ENCODE measurements at places on chromosomes 6 and 20.
A peak's percentile ranks its signal among the peaks of the same experiment; 100 is the strongest.

- H3K27me3 ChIP-seq = no peaks in the 10 kb centered on the region
- H3K36me3 ChIP-seq = no peaks in the 10 kb centered on the region
- no peak overlapping the region for H3K4me3 ChIP-seq
Observed at GRCh38 chr6:11763460-11764249, 14.9 kb downstream of the ADTRP start.

GRCh38 chr20:47972916-47973309, 187.6 kb upstream of the SULF2 start:
- H3K27ac ChIP-seq = no peak overlapping the region
- peaks cover 19% of the 10 kb centered on the region for H3K27me3 ChIP-seq
- no peaks in the 10 kb centered on the region for H3K4me1 ChIP-seq
- no peaks in the 10 kb centered on the region for H3K36me3 ChIP-seq
- DNase-seq = no peak

DNA sequence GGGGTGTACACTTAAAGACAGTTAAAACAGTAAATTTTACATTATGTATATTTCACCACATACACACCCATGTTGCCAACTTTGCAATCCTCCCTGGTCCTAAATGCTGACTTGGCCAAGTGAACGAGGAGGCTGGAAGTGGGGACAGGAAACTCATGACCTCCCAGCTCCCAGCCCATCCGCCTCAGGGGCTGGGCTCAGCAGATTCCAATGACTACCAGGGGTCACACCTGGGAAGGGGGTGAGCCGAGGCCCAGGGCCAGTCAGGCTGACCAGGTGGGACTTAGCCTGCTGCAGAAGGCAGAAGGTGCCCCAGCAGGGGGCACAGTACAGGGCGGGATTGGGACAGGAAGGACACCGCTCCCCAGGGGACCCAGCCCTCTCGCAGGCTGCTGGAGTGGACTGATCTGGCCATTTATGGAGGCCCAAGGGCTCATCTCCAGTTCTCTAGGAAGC, 2.4 kb downstream of the SIGLEC1 start:
- H3K4me3 ChIP-seq = no peak overlapping the region
- DNase-seq = no peak
- H3K4me1 ChIP-seq = peaks cover 15% of the 10 kb centered on the region
- H3K27ac ChIP-seq = no peak overlapping the region
- no peaks in the 10 kb centered on the region for H3K27me3 ChIP-seq
- no peaks in the 10 kb centered on the region for H3K36me3 ChIP-seq

GRCh38 chr6:70423189-70424134, 10.2 kb downstream of the FAM135A start:
- no peak overlapping the region for H3K4me3 ChIP-seq
- H3K36me3 ChIP-seq = peaks cover 11% of the 10 kb centered on the region
- no peak for DNase-seq
- H3K4me1 ChIP-seq = no peaks in the 10 kb centered on the region

GRCh38 chr6:83061190-83061589, 4.5 kb downstream of the UBE3D start:
- H3K27me3 ChIP-seq = no peaks in the 10 kb centered on the region
- no peak for DNase-seq
- no peaks in the 10 kb centered on the region for H3K36me3 ChIP-seq
- H3K27ac ChIP-seq = no peak overlapping the region
- peaks cover 14% of the 10 kb centered on the region for H3K4me1 ChIP-seq

GRCh38 chr6:94559829-94560537, 1017.4 kb upstream of the MANEA start:
- no peak for DNase-seq
- H3K4me3 ChIP-seq = no peak overlapping the region
- no peaks in the 10 kb centered on the region for H3K27me3 ChIP-seq
- H3K4me1 ChIP-seq = no peaks in the 10 kb centered on the region

DNA sequence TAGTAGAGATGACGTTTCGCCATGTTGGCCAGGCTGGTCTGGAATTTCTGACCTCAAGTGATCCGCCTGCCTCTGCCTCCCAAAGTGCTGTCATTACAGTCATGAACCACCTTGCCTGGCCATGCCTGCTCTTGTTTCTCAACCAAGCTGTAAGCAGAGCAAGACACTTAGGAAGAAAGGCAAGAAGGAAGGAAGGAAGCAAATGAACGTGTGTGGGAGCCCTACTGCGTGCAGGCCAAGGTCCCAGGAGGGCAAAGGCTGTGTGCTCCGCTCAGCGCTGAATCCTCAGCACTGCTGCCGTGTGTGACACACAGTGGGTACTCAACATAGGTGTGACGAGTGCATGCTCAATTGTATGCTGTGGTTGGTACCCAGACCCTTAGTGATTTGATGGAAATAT, 47.4 kb downstream of the SULF2 start:
- no peaks in the 10 kb centered on the region for H3K27me3 ChIP-seq
- no peak overlapping the region for H3K27ac ChIP-seq
- DNase-seq = no peak
- H3K36me3 ChIP-seq = peaks cover 12% of the 10 kb centered on the region

- H3K27me3 ChIP-seq = no peaks in the 10 kb centered on the region
- H3K4me3 ChIP-seq = no peak overlapping the region
- H3K36me3 ChIP-seq = no peaks in the 10 kb centered on the region
- no peaks in the 10 kb centered on the region for H3K4me1 ChIP-seq
- H3K27ac ChIP-seq = no peak overlapping the region
Observed at GRCh38 chr6:16058929-16059345, 69.9 kb upstream of the MYLIP start.

GRCh38 chr20:25654487-25654886, 30.7 kb upstream of the NANP start:
- H3K36me3 ChIP-seq = peaks cover 6% of the 10 kb centered on the region
- H3K27ac ChIP-seq = no peak overlapping the region
- DNase-seq = no peak
- no peak overlapping the region for H3K4me3 ChIP-seq
- H3K4me1 ChIP-seq = no peaks in the 10 kb centered on the region
- no peaks in the 10 kb centered on the region for H3K27me3 ChIP-seq

DNA sequence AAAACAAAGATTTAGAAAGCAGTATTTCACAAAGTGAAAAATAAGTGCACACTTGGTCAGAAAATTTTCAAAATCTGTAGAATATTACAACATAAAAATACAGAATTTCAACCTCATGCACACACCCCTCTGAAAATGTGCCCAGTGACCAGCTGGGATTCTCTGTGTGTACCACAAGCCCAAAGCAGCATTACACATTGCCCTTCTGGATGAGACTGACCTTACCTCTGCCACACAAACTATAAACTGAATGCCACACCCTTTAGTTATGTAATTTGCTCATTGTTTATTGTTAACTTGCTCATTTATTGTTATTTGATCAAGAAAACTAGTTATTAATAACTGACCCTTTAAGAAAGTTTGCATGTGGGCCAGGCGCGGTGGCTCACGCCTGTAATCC, 303.0 kb downstream of the FOXC1 start:
- no peaks in the 10 kb centered on the region for H3K4me1 ChIP-seq
- H3K27me3 ChIP-seq = no peaks in the 10 kb centered on the region
- no peak overlapping the region for H3K4me3 ChIP-seq
- H3K36me3 ChIP-seq = no peaks in the 10 kb centered on the region

GRCh38 chr20:61236713-61237112, 15.3 kb upstream of the CDH4 start:
- H3K4me1 ChIP-seq = no peaks in the 10 kb centered on the region
- H3K27ac ChIP-seq = no peak overlapping the region
- H3K36me3 ChIP-seq = no peaks in the 10 kb centered on the region
- no peak overlapping the region for H3K4me3 ChIP-seq
- DNase-seq = no peak

DNA sequence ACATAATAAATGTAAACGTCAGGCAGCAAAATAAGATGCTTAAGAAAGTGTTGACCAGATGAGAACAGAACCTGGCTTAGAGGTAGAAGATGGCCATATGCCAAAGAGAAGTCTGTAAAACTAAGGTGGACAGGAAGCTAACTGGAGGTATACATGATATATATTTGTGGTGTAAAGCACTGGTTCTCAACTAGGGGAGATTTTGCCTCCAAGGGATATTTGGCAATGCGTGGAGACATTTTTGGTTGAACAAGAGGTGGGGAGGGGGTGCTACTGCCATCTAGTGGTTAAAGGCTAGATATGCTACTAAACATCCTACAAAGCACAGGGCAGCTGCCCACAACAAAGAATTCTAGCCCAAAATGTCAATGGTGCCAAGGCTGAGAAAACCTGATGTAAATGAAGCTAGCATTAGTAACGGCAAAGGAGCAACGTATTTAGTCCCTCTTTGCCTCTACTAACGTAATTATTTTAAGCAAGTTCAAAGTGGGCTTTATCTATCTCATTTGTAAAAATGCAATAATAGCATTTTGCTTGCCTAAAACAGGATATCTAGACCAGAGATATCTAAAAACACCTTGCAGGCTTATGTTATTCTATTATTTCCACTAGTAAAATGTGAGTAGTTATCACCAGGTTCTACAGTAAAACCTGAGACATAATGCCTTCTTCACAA, 182.6 kb downstream of the RNGTT start:
- no peak overlapping the region for H3K4me3 ChIP-seq
- no peaks in the 10 kb centered on the region for H3K36me3 ChIP-seq
- peaks cover 2% of the 10 kb centered on the region for H3K4me1 ChIP-seq
- DNase-seq = no peak
- no peaks in the 10 kb centered on the region for H3K27me3 ChIP-seq

GRCh38 chr6:22754061-22754460, 184.7 kb downstream of the HDGFL1 start:
- H3K27ac ChIP-seq = no peak overlapping the region
- no peaks in the 10 kb centered on the region for H3K4me1 ChIP-seq
- H3K4me3 ChIP-seq = no peak overlapping the region
- DNase-seq = no peak
- no peaks in the 10 kb centered on the region for H3K27me3 ChIP-seq

- no peak for DNase-seq
- no peak overlapping the region for H3K4me3 ChIP-seq
- no peaks in the 10 kb centered on the region for H3K4me1 ChIP-seq
- H3K27ac ChIP-seq = no peak overlapping the region
- H3K36me3 ChIP-seq = no peaks in the 10 kb centered on the region
Observed at GRCh38 chr20:44426879-44427790, 48.5 kb upstream of the TTPAL start.

DNA sequence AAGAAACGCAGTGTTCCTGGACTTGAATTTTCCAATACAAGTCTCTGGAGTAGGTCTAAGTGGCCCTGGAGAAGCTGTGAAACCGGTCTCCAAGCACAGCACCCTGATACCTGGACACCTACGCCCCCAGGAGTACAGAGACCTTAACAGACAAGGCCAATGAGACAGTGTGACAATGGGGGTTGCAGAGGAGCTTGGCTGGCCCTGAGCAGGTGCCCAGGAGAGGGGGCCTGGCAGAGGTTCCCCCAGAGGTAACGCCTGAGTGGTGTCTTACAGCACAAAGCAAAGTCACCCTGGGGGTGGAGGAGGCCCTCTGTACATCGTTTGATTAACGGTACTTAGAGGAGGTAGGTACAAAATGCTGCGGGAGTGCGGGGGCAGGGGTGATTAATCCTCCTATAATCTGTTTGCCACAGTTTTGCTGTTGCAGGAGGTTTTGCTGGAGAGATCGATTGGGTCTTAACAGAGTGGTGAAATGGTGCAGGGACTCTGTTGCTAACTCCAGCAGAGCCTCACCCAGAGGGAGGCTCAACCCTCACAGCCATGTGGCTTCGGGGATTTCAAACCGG, 37.3 kb upstream of the APCDD1L start:
- H3K4me3 ChIP-seq = no peak overlapping the region
- H3K4me1 ChIP-seq = no peaks in the 10 kb centered on the region
- no peak overlapping the region for H3K27ac ChIP-seq
- DNase-seq = peak; percentile 50

DNA sequence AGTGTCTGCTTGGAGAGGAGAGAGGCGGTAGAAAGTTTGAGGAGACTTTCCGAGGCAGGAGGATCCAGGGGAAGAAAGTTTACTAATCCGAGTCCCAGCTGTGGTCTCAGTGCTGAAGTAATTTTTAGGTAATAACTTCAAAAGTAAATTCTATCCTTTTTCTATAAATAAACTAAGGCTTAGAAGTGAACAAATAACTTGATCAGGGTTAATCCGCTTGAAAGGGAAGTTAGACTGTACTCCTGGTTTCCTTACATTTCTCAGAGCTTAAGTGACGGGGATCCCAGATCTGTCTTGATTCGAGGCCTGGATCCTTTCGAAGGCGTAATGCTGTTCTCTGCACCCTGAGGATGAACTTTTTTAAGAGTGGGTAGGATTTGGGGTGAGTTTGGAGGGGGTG, 2.6 kb downstream of the STK35 start:
- peak overlapping the region; percentile 96 for H3K4me3 ChIP-seq
- H3K4me1 ChIP-seq = peaks cover 61% of the 10 kb centered on the region
- no peak for DNase-seq
- no peak overlapping the region for H3K27ac ChIP-seq
- no peaks in the 10 kb centered on the region for H3K27me3 ChIP-seq

DNA sequence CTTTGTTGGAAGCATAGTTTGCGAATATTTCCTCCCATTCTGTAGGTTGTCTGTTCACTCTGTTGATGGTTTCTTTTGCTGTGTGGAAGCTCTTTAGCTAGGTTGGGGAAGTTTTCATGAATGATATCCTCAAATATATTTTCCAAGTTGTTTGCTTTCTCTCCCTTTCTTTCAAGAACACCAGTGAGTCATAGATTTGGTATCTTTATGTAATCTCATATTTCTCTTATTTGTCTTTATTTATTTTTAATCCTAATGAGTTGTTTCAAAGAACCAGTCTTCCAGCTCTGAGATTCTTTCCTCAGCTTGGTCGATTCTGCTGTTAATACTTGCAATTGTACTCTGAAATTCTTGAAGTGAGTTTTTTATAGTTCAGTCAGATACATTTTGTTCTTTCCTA, 628.0 kb upstream of the ID4 start:
- no peaks in the 10 kb centered on the region for H3K4me1 ChIP-seq
- H3K36me3 ChIP-seq = no peaks in the 10 kb centered on the region
- no peak overlapping the region for H3K27ac ChIP-seq
- no peaks in the 10 kb centered on the region for H3K27me3 ChIP-seq
- H3K4me3 ChIP-seq = no peak overlapping the region
- no peak for DNase-seq

DNA sequence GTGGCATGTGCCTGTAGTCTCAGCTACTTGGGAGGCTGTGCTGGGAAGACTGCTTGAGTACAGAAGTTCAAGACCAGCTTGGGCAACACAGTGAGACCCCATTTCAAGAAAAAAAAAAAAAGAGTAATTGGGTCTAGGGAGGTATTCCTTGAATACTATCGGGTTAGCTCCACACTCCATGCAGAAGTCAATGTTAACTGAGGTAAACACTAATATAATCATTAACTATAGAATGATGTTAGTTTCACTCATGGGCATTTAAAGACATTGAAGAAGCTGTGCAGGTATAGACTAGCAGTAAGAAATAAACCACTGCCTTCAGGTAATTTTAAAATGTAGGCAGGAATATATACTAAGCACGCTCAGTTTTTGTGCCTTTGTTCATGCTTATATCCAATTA, 32.6 kb downstream of the MDN1 start:
- no peaks in the 10 kb centered on the region for H3K4me1 ChIP-seq
- peaks cover 88% of the 10 kb centered on the region for H3K36me3 ChIP-seq
- H3K27ac ChIP-seq = no peak overlapping the region
- H3K27me3 ChIP-seq = no peaks in the 10 kb centered on the region
- no peak for DNase-seq

Measured in suprapubic skin (tissue), 4 donors.